ENCODE measurements at places on chromosomes 7 and 10.
A peak's percentile ranks its signal among the peaks of the same experiment; 100 is the strongest.

DNA sequence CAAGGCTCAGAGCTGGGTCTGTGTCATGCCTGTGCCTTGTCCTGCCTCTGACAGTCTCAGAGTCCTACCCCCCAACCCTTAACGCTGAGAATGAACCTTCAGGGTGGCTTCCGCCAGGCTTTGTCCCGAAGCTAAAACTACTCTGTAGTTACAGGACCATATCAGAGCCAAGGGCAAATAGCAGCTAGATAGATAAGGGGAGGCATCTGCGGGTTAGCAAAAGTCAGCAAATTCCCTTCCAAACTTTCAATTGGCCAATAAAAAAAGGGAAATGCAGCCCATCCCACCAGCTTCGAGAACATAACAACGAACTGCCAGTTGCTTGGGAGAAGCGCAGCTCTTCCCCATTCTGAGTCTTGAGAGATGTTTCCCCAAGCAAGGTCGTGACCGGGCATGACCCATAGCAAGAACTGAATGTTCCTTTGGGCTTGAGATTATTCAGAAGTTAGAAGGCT, 17.7 kb downstream of the CCL24 start:
- peak; percentile 66 for DNase-seq

- DNase-seq = no peak
These were observed 37.7 kb downstream of the INSYN2A start for GRCh38 chr10:127158662-127159061.

DNA sequence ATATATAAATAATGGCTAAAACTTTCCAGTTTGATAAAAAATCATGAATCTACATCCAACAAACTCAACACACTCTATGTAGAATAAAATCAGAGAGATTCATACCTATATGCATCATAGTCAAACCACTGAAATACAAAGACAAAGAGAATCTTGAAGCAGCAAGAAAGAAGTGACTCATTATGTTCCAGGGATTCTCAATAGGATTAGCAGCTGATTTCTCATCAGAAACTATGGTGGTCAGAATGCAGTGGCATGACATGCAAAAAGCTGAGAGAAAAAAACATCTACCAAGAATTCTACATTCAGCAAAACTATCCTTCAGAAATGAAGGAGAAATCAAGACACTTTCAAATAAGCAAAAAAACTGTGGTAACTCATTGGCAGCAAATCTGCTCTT, 187.4 kb downstream of the RNLS start:
- DNase-seq = peak; percentile 70

GRCh38 chr7:136874393-136875032, 6.1 kb downstream of the CHRM2 start:
- DNase-seq = peak; percentile 52

GRCh38 chr10:27312854-27313253, 72.3 kb upstream of the ACBD5 start:
- DNase-seq = no peak

GRCh38 chr10:32882076-32882475, 76.0 kb downstream of the ITGB1 start:
- DNase-seq = no peak

GRCh38 chr7:123738356-123738755, 10.4 kb downstream of the WASL start:
- DNase-seq = no peak

DNA sequence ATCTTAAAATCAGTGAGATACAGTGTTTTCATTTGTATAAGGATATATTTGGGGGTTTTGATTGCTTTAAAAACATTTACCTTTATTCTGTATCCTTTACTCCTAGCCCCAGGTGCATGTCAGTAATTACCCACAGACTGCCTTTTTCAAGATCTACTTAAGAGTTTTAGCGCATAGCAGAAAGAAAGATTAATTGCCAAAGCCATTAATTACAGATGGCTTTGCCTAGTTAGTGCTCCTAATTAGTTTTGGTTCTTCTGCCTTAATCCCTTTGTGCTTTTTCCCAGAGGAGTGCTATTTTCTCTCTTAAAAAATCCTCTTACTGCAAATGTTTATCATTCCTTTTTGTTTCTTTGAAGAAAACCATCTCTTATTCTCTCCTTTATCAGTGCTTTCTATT, 122.8 kb downstream of the MAPK8 start:
- DNase-seq = no peak

GRCh38 chr7:4607311-4607729, 74.8 kb upstream of the FOXK1 start:
- no peak for DNase-seq

GRCh38 chr7:151403764-151404163, 6.1 kb downstream of the WDR86 start:
- DNase-seq = peak; percentile 48

DNA sequence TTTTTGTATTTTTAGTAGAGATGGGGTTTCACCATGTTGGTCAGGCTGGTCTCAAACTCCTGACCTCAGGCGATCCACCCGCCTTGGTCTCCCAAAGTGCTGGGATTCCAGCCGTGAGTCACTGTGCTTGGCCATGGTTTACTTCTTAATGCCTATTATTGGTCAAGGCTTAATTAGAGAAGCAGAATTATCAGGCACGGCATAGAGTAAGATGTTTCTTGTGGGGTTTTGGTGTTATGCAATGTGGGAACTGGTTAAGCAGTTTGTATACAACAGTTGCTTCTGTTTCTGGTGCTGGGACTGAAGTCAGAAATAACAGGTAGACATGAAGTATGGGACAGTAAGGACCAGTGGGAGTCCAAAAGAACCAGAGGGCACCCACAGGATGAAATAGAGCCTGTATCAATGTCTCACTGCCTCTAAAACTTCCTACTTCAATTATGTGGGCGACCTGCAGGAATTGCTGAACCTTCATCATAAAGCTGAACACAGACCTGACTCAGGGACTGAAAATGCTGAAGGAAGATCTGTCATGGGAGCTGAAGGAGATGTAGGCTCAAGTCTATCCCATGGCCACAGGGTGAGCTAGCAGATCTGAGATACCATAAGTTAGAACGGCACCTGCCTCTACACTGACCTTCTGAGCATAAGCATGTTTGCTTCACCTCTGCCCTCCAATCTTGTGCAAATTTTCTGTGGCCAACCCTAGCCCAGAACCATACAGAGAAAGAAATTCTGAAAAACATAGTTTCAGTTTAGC, 38.3 kb upstream of the VCL start:
- DNase-seq = peak; percentile 90

DNA sequence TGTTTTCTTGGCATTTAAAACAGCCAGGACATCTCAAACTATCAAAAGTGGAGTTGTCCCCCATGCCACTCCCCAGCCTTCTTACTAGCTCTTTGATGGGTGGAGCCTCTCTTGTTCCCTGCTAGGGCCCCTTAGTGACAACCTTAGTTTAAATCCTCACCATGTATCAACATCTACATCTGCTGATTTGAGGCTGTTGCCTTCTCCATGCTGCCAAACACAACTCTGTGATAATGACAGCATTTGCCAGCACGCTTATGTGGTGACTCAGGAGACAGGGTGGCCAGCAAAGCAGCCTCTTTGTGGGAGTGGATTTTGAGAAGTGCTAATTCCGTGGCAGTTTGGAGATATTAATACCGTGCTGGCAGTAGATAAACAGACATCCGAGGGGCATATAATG, 145.4 kb downstream of the LRRC4 start:
- peak; percentile 71 for DNase-seq

DNA sequence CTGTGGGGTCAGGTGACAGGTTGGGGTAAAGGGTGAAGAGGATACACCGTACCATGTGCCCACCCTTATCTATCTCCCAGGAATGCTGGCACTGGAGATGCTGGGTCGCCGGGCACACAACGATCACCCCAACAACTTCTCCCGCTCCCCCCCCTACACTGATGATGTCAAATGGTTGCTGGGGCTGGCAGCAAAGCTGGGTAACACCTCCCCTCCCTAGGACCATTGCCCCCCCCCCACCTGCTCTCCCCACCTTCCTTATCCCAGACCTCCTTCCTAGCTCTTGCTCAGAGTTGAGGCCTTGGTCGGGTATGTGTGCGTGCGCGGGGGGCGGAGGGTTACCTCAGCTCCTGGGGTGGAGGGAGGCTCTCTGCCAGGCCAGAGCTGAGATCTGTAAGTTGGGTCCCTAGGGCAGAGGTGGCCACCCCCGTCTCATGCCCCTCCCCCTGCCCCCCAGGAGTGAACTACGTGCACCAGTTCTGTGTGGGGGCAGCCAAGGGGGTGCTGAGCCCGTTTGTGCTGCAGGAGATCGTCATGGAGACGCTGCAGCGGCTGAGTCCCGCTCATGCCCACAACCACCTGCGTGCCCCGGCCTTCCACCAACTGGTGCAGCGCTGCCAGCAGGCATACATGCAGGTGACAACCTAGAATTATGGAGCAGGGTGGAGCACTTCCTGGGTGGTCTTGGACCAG, 10.7 kb downstream of the NDST2 start:
- no peak for DNase-seq

GRCh38 chr10:56844978-56845529, 484.0 kb upstream of the ZWINT start:
- no peak for DNase-seq

DNA sequence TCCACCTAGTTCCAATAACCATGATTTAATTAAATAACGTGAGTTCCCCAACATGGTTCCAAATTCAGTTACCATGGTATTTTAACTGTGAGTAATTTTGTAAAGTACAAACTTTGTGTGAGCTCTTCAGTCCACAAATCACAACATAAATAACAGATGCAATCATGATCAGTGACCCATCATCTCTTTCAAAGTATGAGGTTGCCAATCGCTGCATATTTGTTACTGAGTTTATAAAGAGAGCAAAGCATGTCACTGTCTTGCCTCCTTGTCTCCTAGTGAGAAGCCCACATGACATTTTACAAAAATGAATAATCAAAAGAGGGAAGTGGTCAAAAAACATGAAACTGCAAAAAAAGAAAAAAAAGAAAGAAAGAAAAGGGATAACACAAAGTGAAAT, 69.1 kb upstream of the PDSS1 start:
- DNase-seq = no peak

GRCh38 chr7:270351-270983, 19.5 kb upstream of the FOXL3 start:
- no peak for DNase-seq

GRCh38 chr10:96310321-96310669, 6.1 kb downstream of the DNTT start:
- no peak for DNase-seq

- no peak for DNase-seq
These were observed 38.8 kb downstream of the TMEM130 start for GRCh38 chr7:98830972-98831548.

GRCh38 chr10:78543749-78544362, 510.2 kb downstream of the RPS24 start:
- peak; percentile 94 for DNase-seq

DNA sequence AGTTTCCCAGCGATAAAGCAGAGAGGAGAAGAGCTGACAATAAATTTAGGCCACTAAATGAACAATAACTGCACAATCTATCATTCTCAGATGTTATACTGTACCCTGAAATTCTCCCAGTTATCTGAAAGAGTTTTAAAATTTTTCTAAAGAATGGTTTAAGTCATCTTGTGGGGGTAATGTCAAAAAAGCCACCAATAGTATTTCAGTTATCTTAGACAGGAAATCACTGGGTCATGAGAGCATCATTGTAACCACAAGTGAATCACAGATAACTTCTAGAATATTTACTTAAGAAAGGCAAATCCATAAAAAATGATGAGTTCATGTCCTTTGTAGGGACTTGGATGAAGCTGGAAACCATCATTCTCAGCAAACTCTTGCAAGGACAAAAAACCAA, 147.1 kb downstream of the DNAJB9 start:
- peak; percentile 57 for DNase-seq

- no peak for DNase-seq
These were observed 190.0 kb downstream of the HPSE2 start for GRCh38 chr10:99045671-99046070.

GRCh38 chr7:107387573-107388219, 82.2 kb upstream of the GPR22 start:
- DNase-seq = peak; percentile 70

- DNase-seq = no peak
These were observed 29.9 kb downstream of the DPCD start for GRCh38 chr10:101617824-101618568.
